ENCODE measurements at places on chromosomes 4 and X.

GRCh38 chrX:39679497-39680157, 418.1 kb downstream of the BCOR start:
- DNase-seq = no peak

GRCh38 chr4:124179506-124180186, 532.9 kb downstream of the ANKRD50 start:
- DNase-seq = no peak

GRCh38 chrX:152024710-152025109, 50.2 kb upstream of the GABRE start:
- no peak for DNase-seq

- DNase-seq = no peak
Observed at GRCh38 chr4:144649646-144650045, 3.7 kb downstream of the HHIP start.

GRCh38 chrX:64394059-64394873, 986 bp downstream of the MTMR8 start:
- DNase-seq = no peak

DNA sequence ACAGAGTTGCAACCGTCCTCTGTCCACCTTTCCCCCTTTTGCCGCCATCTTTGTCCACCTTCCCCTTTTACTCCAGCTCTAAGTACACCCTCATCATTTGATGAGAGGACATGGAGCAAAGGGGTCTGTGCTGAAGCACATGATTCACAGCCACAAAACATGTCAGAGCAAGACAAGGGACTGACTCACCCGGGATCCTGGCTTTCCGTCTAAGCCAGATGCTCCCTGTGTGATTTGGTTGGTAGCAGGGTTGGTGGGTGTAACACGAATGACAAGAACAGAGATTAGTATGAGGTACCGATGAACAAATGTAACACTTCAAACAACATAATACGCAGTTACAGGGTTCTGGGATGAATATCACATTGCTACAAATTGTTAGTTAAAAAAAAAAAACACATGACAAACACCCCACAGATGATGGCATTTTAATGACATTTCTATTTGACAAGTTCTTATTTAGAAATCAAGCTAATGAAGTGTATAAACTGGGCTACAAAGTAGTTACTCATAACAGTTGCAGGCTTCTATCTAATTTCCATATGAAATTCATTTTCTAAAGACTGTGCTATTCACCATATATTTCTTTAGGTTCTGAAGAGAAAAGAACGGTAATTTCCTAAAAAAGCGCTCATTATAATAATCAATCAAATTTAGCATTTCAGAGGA, 71.4 kb upstream of the ETNPPL start:
- DNase-seq = no peak

DNA sequence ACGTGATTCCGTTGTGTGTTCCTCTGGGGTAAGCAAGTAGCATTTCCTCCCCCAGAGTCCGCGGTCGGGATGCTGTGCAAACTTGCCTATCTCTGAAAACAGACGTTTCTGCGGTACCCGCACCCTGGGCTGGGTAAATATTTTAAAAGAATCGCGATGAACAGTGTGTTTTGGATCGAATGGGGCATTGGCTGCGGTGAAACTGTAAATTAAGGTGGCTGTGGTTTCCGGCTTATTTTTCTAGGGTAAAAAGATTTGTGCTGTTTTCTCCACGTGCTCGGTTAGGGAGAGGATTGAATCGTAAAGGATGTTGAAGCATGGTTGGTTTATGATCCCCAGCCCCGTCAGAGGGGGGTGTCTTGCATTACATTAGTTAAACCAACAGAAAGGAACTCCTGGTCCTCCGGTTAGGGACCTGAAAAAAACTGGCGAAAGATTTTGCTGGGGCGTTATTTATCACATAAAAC, 1.2 kb downstream of the HHIP start:
- DNase-seq = no peak

DNA sequence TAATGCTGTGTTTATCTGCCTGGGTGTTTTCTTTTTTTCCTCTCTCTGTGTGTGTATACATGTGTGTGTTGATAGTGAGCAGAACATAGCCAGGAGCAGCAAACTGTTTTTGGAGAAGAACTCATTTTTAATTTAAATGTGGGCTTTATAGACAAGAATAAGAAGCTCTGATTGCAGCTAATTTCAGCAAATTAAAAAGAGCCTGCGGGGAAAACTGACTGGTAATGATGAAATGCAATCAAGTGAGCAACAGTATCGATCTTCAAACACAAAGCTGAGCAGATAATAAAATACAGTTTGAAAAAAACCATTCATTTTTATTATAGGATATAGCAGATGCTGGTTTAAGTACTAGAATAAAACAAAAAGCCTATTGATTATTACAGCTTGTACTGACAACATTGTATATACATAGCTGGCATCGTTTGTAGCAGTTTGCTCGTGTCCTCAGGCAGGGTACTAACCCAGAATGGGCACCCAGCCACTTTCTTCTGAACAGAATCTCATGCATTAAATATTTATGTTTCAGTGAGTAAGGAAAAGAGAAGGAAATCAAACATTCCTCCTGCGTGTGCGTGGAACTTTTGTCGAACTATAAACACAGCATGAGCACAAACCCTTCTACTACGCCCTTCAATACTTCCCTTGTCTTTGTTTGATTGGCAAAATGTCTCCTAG, 73.5 kb upstream of the ZFP42 start:
- no peak for DNase-seq

- no peak for DNase-seq
Observed at GRCh38 chrX:1475881-1476280, 23.2 kb upstream of the ASMTL start.

DNA sequence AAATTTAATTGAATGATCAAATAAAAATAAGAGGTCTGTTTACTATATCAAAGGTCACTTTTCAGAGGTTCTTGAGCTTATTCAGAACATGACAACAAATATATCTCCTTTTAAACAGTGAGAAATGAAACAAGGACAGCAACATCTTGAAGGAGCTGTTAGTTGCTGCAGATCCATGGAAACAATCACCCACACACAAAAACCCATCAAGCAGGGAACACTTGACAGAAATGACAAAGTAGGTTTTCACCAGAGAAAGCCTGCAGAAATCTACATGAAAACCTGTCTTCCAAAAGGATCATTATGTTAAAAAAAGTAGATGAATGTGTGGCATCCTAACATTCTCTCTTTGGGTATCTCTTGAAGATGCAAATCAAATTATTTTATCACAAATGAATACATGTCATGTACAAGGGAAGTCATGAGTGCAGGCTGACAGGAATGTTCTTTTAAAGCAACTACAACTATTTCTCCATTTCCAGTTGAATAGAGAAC, 203.0 kb downstream of the GRIA2 start:
- DNase-seq = no peak

DNA sequence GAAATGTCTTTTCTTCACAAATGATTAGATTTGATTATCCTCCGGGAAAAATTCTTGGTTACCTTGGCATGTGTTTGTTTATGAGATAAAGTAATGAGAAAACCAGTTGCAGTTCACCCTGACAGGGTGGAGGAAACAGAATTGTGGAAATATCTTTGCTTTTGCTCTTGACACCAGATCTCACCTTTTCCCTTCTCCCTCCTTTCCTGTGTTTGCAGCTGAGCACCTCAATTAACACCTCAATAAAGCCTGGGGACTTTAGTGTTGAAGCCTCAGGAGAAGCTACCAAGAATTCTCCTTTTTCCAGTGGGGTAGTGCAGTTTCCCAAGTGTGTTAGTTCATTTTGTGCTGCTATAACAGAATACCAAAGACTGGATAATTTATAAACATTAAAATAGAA, 350.8 kb upstream of the IGFBP7 start:
- no peak for DNase-seq

Measured in NK-92 treated with Interleukin-12 subunit alpha and Interleukin-12 subunit beta, amount 100 ng/mL, for 24 hours (cell line).